ENCODE measurements at places on chromosomes 7 and 10.

DNA sequence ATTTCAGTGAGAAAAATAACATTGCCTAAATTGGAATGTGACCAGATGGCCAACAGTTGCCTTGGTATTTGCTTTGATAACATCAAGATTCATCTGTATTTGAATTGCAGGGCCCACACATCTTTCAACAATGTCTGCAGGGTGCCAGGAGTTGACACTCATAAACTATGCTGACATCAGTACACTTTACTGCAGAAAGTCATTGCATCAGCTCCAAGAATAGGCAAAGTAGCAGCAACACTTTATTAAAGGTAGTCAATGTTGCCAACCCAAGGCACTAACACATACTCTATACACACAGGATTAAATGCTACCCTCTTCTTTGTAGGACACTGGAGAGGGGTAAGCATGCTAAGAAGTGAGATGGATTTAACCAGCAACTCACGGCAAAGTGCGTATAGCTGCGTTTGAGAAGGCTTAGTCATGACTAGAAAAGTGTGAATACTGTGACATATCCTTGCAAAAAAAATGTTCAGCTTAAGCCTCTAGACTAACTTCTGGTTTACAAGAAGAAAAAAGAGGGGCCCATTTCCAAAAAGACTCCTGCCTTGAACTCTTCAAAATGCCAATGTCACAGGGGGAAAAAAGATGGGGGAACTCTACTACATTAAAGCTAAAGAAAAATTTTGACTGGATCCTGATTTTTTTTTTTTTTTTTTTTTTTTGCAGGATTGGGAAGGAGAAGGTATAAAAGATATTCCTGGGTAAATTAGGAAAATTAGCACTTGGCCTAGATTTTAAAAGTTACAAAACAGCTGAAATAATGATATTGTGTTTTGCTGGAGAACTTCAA, 2.2 kb downstream of the BBIP1 start:
- DNase-seq, result no peak

DNA sequence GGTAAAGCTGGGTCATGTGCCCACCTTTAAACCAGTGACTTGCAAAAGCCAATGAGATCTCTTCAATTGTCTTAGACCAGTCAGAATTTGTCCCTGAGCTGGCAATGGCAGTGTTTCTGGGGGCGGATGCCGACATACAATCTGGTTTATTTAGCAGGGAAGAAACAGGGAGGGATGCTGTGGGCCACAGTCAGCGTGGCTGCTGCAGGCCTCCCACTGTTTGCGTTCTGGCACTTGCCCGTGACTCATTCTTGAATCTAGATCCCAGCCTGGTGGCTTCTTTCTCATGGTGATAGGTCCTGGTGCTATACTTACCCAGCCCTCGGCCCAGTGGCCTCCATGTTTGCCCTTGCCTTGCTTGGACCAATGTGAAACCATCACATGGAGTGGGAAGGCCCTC, 3.1 kb upstream of the CPA1 start:
- no peak for DNase-seq

DNA sequence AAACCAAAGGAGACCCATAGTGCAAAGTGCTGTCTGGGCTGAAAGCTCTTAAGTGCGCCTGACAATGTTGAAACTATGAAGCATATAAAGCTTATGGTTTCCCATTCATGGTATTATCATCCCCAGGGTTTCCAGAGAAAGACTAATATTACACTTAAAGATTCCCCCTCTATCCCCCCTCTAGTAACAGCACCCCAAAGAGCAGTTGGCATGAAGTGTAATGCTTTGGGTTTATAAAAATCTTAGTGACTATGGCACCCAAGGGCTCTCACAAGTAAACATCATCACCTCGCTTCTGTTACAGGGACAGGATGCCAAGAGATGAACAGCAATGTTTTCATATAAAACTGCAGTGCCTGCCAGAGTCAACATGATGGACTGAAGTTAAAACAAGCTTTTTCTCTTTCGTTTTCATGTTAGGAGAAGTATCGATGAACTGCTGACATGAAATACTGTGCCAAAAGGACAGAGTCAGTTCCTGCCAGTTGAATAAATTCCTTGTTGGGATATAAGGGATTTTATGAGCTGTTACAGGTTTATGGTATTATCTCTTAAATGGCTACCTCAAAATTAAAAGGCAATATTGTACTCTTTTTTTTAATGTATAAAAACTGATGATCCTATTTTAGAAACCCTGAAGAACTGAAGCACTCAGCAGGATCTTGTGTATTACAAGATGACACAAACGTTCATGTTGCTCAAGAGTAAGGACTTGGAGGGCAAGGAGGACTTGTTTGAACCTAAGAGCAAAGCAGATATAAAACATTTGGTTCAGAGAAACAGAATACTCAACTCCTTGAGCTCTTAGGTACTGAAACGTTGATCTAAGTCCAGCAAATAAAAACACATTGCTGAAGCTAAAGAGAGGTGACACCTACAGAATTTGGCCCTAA, 203.7 kb upstream of the IMMP2L start:
- no peak for DNase-seq

GRCh38 chr7:18901351-18901750, 216.1 kb downstream of the TWIST1 start:
- no peak for DNase-seq

GRCh38 chr10:115921795-115922194, 351.2 kb downstream of the GFRA1 start:
- DNase-seq, result no peak

DNA sequence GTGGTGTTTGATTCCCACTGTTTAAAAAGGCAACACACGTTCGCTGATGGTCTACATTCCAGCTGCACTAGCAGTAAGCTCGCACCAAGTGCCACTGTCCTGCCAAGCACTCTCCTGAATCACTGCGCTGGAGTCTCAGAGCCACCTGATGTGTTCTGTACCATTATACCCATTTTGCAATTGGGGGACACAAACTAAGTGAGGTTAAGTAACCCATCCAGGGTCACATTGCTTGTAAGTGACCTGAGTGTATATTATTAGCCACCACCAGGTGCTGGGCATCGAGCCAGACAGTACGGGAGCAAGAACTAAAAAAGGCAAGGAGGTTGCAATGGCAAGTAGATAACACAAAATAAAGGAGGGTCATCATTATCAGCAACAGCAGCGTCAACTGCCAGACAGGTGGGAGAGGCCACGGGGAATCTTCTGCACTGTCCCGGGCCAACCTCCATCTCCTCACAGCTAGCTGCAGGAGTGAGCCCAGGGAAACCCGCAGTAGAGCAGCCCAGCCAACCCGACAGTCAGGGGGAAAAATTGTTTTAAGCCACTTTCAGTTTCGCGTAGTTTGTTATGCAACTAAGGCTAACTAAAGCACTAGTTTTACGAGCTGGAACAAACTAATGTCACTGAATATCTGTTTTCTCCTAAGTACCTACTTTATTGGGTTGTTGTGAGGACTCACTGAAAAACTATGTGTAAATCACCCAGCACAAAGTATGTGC, 712 bp upstream of the CPVL start:
- no peak for DNase-seq

DNA sequence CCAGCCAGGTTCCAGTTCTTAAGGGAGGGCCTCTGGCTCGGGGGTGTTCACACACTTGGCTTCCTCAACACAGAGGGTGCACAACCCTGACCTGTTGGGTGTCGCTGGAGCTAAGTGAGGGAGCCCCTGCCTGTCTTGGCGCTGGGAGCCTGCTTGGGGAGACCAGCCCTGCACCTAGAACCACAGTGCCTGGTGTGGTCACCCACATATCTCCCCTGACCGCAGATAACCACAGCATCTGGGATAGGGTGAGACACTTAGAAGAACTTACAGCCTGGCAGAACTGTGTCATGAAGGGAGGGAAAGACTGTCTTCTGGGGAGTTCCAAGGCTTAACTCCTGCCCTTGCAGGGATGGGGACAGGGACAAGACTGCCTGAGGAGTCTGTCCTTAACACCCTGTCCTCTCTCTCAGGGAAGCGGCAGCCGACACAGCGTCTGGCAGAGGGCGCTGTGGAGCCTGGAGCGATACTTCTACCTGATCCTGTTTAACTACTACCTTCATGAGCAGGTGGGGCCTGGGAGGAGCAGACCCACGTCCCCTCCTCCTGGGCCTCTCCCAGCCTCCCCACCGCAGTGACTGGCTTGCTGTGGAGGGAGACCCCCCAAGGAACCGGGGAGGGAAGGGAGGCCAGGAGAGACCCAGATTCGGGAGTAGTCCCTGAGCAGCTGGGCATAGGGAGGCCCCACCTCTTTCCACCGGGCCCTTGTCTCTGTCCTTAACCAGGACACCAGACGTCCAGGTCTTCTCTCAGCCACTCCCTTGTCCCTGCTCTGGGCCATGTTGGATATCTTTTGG, 59.0 kb downstream of the PALD1 start:
- no peak for DNase-seq

DNA sequence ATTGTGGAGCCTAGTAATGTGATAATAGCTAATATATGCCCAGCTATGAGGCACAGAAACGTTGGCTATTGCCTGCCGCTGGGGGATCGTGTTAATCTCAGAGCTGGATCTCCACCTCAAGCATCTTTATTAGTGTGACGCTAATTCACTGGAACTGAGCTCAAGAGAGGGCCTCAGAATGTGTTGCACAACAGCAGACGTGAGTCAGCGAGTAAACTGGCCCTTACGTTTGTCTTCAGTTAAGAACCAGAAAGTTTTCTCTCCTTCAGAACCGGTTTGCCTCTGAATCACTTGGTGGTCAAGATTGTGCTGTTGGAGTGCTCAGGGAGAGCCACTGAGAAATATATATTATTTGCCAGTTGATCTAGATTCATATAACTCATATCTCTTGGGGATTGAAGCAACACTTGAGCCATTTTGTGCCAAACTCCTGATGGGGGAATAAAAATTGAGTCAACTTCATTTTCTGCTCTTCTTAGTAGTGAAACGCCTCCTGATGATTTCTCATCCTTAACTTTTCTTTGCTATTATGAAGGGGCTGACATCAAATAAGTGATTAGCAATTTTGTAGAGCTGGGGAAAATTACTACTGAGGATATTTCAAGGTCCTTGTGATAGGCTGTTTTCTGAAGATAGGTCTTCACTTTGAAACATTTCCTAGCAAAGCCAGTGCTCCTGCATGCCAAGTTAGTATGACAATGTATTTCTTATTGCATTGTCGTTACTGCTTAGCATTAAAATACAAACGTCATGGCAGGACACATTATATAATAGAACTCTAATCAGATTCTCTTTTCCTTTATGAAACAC, 22.3 kb downstream of the BZW2 start:
- no peak for DNase-seq

GRCh38 chr10:20185116-20185515, 368.9 kb downstream of the PLXDC2 start:
- no peak for DNase-seq

DNA sequence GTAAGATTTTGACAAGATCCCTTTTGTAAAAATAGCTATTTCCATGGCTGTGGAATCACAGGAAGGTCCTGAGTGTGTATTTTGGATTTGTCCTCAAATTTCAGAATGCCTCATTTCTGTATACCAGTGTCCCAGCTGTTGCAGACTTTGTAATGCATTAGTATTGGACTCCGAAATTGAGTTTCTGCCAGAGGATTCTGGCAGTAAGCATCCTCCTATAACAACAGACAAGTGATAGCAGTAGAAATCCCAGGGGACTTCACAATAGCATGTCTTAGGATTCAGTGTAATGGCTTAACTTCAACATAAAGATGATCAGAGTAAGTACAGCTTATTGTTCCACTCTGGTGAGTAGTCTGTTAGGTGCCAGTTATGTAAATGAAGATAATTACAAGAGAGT, 104.6 kb downstream of the FOXP2 start:
- no peak for DNase-seq

DNA sequence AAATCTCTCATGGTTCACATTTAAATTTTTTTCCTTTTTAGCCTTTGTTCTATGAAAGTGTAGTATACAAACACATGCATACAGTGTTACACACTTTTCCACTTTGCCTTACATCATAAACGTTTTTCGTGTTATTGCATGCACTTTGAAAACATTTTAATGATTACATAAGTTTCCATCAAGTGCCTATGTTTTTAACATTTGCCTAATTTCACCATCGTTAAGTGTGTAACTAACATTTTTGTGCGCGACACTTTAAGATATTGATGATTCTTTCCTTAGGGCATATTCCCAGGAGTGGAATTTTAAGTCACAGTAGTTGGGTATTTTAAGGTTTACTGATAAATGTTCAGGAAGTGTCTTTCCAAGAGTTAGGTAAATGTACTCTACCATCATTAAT, 1.5 kb upstream of the FRAT2 start:
- DNase-seq, result no peak

GRCh38 chr10:79275431-79275851, 71.8 kb upstream of the PPIF start:
- DNase-seq, result no peak

- no peak for DNase-seq
Observed at GRCh38 chr7:100372694-100373093, 593 bp upstream of the PILRA start.

DNA sequence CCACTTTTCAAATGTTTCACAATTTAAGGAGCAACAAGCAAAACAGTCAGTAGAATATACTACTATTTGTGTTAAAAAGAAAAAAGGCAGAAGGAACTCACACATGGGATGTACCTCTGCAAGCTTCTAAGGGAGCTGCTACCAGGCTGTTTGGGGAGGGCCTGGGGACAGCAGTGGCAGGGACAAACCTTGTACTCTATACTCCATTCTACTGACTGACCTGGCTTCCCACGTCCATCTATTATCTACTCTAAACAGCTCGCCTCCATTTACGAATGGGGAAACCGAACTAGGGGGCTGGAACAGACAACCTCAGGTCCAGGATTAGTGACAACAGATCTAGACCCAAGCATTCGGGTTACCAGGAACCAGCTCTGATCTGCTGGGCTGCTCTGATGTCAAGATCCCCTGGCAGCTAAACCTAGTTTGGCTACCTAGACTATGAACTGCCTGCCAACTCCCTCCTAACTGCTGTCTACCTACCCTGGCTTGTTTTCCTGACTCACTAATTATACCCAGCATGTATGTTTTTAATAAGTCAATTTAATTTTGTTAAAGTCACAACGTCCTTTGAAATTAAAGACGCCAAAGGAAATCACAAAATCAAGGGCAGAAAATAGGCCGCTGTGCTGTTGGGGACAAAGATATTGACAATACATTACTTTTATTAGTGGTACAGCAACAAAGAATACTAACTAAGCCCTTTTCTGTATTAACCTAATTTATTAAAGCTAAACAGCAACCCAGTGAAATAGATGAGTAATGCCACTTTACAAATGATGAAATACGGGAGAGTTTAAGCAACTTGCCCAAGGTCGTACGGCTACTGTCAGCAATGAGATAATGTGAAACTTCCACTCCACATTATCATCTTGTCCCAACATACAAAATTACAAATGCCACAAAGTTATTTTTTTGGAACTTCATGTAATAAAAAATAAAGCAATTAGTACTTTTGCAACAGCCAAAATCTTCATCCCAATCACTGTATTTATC, 5.3 kb downstream of the PSAP start:
- no peak for DNase-seq

GRCh38 chr10:93437946-93438612, 44.1 kb downstream of the MYOF start:
- DNase-seq, result no peak

All from activated CD8-positive, alpha-beta memory T cell treated with anti-CD3 and anti-CD28 coated beads for 1 hour (primary cell).